ENCODE measurements at places on chromosomes 1 and 21. TPM values are rescaled to one million over a fixed set of nuclear protein-coding genes. Genes with fewer than 3 reads are reported as not detected.

Gene CENPS
- 17.6 TPM for total RNA-seq

Gene PALMD
- total RNA-seq = not detected

Gene CR2
- not detected for total RNA-seq

Gene C1orf116
- 0.04 TPM for total RNA-seq

Gene POU2F1
- 68.0 TPM for total RNA-seq

Gene CHRNB2
- 0.11 TPM for total RNA-seq

Gene ZNF683
- not detected for total RNA-seq

Gene ARHGEF16
- 7.8 TPM for total RNA-seq

Gene MRPL37
- 60.4 TPM for total RNA-seq

Gene GPR52
- 0.84 TPM for total RNA-seq

Gene PTCH2
- total RNA-seq = 0.09 TPM

Gene TRIM67
- total RNA-seq = not detected

Gene PDZK1IP1
- not detected for total RNA-seq

Gene SMPDL3B
- total RNA-seq = 3.9 TPM

Gene CD46
- 112 TPM for total RNA-seq

Gene ZNF648
- 1.5 TPM for total RNA-seq

- DNase-seq = no peak
These were observed 4.8 kb upstream of the PDE9A start for GRCh38 chr21:42648606-42649005.

- DNase-seq = no peak
These were observed 170.8 kb downstream of the PLA2G4A start for GRCh38 chr1:186999506-186999905.

DNA sequence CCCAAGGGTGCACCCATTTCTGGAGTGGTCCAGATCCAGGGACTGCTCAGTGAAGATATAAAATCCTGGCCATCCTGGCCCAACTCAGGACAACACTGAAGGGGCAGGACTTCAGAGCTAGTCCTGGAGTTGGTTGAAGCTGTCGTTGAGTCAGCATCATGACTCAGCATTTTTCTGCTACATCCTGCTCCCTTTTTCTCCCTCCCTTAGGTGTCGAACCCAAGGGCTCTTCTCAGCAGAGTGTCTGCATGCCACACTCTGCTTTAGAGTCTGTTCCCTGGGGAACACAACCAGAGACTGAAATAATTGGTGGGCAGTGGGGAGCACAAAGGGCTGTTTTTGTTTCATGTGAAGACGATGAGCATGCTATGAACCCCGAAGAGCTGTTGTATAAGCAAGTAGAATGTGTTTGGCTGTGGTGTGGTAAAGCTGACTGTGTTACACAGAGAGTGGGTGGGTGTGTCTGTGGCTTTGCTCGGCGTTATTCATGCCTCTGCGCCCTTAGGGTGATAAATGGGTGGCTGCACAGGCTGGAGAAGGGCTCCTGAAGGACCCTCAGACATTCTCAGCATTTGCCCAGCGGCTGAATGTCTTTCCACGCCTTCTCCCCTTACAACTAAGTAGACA is 167.2 kb downstream of the CYYR1 start:
- peak; percentile 31 for DNase-seq

- no peak for DNase-seq
These were observed 43.0 kb upstream of the TARS2 start for GRCh38 chr1:150444232-150444631.

DNA sequence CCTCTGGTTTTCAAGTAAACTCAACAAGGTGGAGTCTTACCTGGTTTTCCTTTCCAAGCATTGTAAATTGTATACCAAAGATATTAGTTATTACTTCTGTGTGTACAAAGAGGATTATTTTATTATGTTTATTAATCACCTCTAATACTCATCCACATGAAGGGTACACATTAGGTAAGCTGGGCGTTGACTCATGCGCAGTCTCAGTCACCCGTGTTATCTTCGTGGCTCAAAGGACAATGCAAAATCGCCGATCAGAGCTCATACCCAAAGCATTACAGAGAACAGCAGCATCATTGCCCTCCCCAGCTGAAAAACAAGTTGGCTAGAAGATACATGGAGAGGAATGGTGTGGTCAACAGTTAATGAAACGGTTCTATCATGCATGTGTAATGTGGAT is 148.7 kb downstream of the NR5A2 start:
- DNase-seq = no peak

- no peak for DNase-seq
These were observed 16.3 kb downstream of the COL18A1 start for GRCh38 chr21:45421071-45421845.

GRCh38 chr1:159831412-159832141 is 4.9 kb downstream of the SLAMF8 start:
- DNase-seq = peak; percentile 54

- peak; percentile 63 for DNase-seq
These were observed 225.1 kb upstream of the ZP4 start for GRCh38 chr1:238115852-238116251.

DNA sequence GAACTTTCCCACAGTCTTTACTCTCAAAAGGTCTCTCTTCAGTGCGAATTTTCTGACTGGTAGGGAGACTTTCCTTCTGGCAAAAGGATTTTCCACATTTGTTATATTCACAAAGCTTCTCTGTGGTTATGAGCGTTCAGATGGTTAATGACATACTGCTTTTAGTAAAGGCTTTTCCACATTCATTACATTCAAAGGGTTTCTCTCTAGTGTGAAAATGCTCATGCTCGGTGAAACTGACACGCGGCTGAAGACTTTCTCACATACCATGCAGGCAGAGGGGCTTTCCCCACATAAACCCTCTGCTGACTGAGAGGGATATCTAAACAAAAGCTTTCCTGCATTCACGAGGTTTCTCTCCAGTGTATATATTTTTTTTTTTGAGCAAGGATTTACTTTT is 9.9 kb upstream of the KLF18 start:
- no peak for DNase-seq

- no peak for DNase-seq
These were observed 13.4 kb downstream of the CTTNBP2NL start for GRCh38 chr1:112409414-112409813.

DNA sequence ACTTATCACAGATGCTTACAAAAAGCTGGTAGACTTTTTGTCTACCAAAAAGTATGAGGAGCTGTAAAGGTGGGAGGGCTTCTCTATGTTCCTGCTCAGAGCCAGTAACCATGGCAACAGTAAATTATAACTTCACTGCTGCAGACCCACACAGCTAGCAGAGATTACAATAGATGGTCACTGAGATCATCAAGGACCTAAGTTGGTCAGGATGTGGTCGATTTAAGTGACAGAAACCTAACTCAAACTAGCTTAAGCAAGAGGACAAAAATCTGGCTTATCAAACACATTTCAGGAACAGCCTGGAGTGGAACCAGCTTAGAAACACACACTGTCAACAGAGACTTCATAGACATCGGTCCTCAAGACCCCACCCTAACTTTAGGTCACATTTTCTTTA is 113.4 kb upstream of the ATP1A1 start:
- no peak for DNase-seq

GRCh38 chr1:165647970-165648369 is 16.9 kb downstream of the MGST3 start:
- no peak for DNase-seq

GRCh38 chr1:109500941-109501381 is 7.1 kb downstream of the CYB561D1 start:
- DNase-seq = no peak

DNA sequence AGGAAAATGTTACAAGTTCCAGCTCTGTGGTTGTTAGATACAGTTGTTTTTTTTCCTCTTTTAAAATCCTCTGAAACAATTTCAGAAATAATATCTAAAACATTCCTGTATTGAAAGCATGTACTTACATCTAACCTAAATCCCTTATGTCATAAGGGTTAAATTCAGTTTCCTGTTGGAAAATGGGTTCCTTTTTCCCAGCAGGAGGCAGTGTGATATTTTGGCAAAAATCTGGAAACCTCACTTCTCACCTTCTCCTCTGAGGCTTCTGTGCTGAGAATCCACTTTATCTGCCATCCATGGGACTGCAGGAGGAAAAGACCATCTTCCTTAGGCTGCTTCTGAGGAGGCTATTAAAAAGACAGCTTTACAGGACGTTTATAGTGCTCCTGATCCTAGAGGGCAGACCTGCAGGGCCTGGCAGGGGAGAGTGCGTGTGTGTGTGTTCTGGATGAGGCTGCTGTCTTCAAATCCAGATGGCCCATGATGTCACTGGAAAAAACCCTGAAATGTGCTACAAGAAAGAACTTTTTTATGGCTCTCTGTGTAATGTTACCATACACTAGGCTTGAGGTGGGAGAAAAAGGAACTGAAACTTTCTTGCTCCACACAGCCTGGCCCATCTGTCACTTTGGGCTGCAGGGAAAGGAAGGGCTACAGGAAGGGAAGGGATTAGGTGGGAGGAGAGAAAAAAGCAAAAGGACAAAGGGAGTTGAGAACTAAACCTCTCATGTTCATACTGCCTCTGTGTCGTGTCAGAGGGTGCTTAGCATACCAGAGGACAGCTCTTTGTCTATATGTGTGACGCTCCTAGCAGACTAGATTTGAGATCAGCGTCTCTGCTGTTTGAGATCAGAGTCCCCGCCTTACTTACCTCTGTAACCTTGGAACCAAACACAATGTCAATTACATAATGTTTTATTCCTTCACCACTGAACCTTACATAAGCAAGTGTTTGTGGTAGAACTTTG is 379.2 kb upstream of the SPAG17 start:
- peak; percentile 65 for DNase-seq

DNA sequence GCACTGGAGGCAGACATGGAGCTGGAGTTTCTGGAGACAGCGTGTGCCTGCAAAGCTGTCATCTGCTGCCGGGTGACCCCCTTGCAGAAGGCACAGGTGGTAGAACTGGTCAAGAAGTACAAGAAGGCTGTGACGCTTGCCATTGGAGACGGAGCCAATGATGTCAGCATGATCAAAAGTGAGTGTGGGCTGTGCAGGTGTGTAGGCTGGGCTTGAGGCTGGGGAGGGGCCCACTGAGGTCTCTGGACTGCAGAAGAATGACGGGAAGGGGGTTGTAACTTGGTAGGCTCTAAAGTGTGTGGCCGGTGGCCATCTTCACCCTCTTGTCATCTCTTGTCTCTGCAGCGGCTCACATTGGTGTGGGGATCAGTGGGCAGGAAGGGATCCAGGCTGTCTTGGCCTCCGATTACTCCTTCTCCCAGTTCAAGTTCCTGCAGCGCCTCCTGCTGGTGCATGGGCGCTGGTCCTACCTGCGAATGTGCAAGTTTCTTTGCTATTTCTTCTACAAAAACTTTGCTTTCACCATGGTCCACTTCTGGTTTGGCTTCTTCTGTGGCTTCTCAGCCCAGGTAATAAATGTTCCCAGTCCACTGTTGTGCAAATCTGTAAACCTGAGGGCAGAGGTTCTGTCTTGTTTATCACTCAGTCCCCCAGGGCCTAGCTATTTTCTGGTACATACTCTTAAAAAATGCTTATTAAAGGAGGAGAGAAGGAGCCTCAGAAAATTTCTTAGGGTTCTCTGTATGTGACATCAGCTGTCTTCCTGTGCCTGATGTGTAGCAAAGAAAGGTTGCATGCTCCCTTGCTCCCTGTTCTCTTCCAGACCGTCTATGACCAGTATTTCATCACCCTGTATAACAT is 19.9 kb downstream of the ATP8B2 start:
- DNase-seq = peak; percentile 82

DNA sequence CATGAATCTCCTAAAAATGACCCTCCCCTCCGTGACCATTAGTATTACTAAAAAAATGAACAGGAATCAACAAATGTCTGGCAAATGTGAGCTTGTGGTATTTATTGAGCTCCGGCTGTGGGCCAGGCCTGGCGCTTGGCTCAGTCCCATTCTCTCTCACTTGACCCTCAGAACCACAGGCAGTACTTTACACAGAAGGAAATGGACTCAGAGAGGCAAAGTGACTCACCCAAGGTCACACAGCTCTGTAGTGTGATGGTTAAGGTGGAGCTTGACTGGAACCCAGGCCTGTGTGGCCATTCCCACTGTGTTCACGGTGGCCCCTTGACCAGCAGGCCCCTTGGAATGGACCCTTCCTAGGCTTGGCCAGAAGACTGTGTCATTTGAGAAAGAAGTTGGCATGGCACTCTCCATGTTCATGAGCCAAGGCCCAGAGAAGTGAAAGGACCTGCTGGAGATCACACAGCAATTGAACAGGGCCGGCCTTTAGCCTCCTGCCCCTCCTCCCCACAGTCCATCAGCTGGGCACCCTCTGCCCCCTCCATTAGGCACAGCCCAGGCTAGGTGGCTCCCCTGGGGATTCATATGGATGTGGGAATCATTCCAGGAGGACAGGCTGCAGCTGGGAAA is 32.1 kb downstream of the FAM151A start:
- DNase-seq = no peak

- no peak for DNase-seq
These were observed 790.6 kb upstream of the ADGRL2 start for GRCh38 chr1:81010126-81010525.

Data from neural progenitor cell (in vitro differentiated cells).